A172 (cell line): ENCODE measurements at places on chromosomes 4 and X.

DNA sequence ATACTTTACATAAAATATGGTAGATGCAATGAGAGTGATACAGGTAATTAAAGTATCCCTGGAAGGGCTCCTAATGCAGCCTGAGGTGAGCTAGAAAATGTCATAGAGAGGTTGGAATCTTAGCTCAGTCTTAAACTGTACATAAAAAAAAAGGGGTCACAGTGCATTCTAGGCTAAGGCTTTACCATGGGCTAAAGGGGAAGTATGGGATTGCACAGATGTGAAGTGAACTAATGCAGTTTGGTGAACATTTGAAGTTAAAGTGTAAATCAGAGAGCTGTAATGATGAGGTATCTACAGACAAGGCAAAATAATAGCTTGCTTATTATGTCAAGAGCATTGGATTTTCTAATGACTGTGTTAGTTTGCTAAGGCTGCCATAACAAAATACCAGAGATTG is 405.9 kb downstream of the ADGRL3 start:
- no peak for DNase-seq

GRCh38 chr4:53693909-53694308 is 102.6 kb upstream of the LNX1 start:
- no peak for DNase-seq

GRCh38 chr4:137559801-137560200 is 27.5 kb upstream of the PCDH18 start:
- no peak for DNase-seq

GRCh38 chr4:118587116-118587831 is 97.9 kb upstream of the METTL14 start:
- DNase-seq: no peak

DNA sequence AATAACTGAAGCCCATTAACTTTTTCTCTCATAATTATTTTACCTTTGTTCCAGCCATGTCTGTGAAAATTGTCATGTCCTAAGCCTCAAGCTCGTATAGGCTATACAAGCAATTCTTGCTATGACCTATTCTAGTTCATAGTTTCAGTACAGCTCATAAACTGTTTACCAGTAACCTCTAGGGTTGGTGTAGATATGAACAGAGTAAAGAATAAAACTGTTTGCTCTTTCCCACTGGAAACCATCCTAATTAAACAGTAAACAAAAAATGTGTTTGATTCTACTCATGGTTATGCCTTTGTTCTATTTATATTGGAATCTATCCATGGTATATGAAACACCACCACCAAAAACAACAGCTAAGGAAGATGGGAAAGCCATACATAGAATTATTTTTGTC is 1444.0 kb upstream of the PCDH7 start:
- DNase-seq: no peak

- DNase-seq: no peak
Measured at GRCh38 chrX:9233141-9233540, 199.2 kb upstream of the FAM9B start.

- peak; percentile 83 for DNase-seq
Measured at GRCh38 chr4:8228319-8229250, 29.5 kb downstream of the SH3TC1 start.

- no peak for DNase-seq
Measured at GRCh38 chr4:48372272-48372671, 30.9 kb downstream of the SLAIN2 start.

GRCh38 chr4:87011340-87012034 is 76.7 kb downstream of the AFF1 start:
- peak; percentile 88 for DNase-seq

DNA sequence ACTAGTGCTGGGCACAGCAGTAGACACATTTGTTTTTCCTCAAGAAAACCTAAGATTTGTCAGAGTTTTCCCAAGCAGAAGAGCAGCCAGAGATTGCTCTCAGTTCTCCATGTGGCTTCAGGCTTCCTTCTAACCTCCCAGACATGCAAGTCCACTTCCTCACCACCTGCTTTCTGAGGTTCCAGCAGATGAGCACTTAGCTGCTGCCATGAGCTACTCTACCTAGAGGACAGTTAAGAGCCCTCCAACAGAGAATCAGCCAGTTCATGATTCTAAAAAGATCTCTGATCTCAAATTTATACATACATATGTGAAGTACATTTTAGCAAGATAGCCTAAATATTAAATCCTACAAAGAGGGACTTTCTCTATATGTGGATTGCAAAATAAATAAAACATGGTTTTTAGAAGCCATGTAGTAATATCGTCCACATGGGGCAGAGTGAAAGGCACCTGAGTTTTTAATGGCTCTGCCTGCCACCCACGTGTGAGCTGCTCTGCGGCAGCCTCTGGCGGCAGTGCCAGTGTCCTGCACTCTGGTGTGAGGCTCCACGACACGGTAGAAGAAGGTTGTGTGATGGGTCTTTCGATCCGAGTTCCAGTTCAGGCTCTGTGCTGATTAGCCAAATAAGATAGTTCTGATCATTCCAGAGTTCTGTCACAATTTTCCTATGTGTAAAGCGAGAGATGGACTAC is 10.3 kb downstream of the CYP4V2 start:
- DNase-seq: no peak

- DNase-seq: no peak
Measured at GRCh38 chr4:165203541-165204461, 3.6 kb upstream of the KLHL2 start.

DNA sequence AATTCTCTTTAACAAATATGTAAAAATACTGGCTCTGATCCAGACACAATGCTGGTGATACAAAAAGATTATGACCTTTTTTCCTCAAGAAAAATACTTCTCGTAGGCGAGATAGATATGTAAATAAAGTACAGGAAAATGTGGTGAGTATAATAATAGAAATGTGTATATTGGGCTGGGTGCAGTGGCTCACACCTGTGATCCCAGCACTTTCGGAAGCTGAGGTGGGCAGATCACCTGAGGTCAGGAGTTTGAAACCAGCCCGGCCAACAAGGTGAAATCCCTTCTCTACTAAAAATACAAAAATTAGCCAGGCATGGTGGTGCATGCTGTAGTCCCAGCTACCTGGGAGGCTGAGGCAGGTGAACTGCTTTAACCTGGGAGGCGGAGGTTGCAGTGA is 55.0 kb downstream of the MRPL1 start:
- no peak for DNase-seq

- no peak for DNase-seq
Measured at GRCh38 chr4:73213916-73214653, 44.5 kb downstream of the ANKRD17 start.

DNA sequence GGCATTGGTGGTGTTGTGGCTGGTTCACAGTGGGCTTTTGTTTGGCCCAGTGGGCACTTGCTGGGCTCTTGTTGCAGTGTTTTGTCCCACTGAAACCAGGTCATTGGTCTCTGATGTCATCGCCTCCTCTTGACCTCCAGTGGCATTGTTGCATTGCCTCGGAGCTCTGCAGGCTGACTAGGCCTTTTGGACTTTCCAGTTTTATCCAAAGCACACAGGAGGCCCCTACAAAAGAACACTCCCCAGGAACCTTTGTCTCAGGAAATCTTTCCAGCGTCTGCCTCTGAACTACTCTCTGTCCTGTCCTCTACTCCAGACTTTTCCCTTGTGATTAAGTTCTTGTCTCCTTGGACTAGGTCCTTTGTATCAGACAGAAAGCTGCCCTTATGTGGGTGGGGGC is 54.8 kb downstream of the COQ2 start:
- DNase-seq: no peak

GRCh38 chrX:153925739-153926551 is at the start of gene ARHGAP4:
Gene ARHGAP4, minus strand, starts transcription at chrX:153926264. Its CDS starts 62 bp downstream, at chrX:153926202.
- no peak for DNase-seq

- DNase-seq: no peak
Measured at GRCh38 chr4:165612936-165613335, 234.1 kb downstream of the CPE start.

DNA sequence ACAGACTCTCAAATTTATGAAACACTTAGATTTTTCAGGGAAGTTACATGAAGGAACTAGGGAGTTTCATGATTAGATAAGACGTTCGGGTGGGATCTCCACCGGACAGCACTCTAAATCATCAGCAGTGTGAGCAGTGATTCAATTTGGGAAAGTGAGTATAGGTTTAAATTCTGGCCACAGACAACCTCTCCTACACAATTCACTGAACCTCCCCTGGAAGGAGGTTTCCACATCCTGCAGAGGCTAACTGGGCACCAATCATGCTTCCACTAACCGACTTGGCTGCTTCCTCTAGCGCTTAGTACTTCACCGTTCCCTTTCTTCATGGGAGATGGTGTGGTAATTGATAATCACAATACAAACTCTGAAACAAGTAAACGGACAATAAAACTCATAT is 5.6 kb downstream of the CXCL9 start:
- DNase-seq: no peak

DNA sequence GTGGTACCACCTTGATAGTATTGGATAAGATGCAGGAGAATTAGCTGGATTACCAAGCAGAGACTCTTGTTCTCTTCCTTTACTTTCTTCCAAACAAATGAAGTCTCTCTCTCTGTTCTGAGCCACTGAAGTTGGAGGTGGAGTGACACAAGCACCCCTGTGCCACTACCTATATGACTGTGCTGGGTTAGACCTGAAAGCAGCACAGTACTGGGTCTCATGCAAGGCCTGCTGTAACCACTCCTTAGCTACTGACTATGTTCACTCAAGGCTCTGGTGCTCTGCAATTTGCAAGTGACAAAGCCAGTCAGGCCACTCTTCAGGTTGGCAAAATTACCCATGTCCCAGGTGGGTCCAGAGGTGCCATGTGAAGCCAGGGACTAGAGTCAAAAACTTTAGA is 389.6 kb upstream of the MAOA start:
- no peak for DNase-seq

GRCh38 chrX:45758319-45758718 is 557.6 kb upstream of the DIPK2B start:
- DNase-seq: peak; percentile 87
